HFFc6 (cell line): ENCODE measurements at places on chromosomes 16 and 17. TPM values are rescaled to one million over a fixed set of nuclear protein-coding genes. Genes with fewer than 3 reads are reported as not detected.
A peak's percentile ranks its signal among the peaks of the same experiment; 100 is the strongest.

DNA sequence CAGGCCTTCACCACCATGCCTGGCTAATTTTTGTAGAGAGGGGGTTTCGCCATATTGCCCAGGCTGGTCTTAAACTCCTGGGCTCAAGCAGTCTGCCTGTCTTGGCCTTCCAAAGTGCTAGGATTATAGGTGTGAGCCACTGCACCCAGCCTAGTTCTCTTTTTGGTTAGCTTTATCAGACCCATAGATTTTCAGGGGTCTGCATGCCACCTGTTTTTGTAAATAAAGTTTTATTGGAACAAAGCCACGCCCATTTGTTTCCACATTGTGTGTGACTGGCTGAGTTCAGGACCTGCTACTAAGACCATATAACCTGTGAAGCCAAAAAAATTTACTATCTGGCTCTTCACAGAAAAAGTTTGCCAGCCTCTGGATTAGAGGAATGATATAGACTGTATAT, 7.6 kb downstream of the PSMD11 start:
- DNase-seq, result no peak

- no peak for DNase-seq
These were observed 2.3 kb upstream of the KRT15 start for GRCh38 chr17:41520821-41521521.

DNA sequence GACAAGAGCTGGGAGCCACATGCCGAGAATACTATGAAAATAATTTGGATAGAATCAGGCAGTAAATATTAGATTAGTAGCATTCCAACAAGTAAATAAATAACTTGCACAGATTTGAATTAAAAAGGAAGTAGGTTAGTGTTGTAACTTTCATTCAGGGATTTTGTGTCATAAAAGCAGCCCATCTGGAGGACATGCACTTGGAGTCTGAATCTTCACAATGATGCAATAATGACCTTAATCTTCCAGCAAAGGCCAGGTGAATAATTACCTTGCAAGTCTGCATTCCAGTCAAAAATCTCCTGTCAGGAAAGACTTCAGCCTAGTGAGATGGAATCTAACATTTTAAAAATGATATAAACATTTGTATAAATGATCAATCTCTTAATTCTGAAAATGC, 518.1 kb downstream of the KCNJ2 start:
- no peak for DNase-seq

DNA sequence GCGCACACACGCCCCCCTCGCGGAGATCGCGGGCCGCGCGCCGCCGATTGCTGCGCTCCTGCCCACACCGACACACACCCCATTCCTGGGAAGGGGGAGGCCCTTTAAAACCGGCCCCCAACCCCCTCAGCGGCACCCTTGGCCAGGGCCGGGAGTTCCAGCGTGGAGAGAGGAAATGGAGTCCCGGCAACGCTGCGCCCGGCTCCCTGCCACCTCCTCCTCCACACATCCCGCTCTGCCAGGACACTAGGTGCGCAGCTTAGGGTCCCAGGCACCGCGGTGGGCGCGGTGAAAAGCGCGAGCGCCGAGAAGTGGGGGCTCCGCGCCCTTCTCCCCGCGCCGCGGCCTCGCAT, 397 bp downstream of the CDC42EP4 start:
- no peak for DNase-seq

DNA sequence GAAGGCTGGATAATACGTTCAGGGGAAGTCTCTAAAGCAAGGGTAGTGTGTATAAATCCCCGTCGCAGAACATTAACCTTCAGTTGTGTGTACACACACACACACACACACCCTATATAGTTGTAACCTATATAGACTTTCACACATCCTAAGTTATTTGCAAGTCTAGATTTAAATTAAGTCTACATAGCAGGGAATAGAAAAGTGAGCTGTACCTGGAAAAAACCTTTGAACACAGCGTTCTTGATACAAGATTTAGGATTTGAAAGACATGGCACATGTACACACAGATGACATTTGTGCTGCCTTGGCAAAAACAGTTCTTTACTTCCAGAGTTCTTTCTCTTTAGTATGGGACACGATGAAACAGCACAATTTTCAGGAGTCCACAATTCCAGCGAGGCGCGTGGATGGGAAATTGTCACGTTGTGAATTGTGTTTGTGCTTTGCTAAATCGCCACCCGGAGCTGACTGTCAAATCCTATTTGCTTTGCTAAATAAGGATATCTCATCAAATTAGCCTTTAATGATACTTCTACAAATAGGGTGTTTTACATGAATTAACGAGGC, 233.9 kb downstream of the MRTFB start:
- no peak for DNase-seq

DNA sequence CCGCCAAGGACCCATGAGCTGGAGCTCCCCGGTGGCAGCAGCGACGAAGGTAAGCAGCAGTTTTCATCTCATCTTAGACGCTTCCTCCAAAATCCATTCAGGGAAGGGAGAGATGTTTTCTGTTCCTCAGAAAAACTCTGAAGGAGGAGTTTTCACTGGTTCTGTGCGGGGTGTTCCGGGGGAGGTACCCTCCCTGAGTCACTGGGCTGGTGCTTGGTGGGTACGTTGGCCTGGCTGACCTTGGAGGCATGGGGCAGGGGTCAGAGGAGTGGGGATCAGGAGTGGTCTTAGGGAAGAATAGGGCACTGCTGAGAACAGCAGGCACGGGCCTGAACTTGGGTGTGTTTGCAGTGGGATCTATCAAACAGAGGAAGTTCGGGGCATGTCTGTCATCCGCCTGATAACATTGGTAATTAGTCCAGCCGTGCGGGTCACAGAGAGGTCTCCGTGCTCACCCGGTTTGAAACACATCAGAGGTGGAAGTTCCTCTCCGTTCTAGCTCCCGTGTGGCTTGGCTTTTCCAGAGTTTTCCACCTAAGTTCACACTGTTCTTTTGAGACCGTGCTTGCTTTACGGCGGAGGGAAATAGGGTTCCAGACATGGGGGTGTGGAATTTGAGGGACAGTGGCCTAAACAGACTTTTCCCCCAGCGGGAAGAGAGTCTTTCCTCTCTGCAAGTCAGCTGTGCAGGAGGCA, 59.6 kb upstream of the CIBAR2 start:
- no peak for DNase-seq

DNA sequence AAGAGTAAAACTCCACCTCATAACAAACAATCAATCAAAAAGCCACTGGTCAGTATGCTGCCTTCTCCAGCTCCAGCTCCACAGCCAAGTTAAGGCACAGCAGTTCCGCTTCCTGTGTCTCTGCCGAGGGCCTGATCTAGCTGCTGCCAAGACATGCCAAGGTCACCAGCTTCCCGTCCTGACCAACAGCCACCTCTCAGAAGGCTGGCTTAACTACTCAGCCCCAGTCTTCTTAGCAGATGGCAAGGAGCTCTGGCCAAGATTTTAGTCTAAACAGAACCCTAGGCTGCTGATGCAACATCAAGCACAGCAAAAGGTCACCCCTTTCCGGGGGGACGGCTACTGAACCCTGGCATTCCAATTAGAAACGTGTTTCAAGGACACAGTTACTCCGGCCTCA, 17.7 kb upstream of the MNT start:
- no peak for DNase-seq

DNA sequence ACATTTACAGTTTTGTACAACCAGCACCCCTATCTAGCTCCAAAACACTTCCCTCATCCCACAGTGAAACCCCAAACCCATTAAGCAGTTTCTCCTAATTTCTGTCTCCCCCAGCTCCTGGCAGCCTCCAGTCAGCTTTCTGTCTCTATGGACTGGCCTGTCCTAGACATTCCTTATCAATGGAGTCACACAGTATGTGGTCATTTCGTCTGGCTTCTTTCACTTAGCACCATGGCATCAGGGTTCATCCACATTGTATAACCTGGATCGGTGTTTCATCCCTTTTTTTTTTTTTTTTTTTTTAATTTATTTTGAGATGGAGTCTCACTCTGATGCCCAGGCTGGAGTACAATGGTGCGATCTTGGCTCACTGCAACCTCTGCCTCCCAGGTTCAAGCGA, 68.5 kb downstream of the ZDHHC7 start:
- DNase-seq, result peak; percentile 25

GRCh38 chr17:70552230-70552981, 383.1 kb downstream of the KCNJ2 start:
- peak; percentile 44 for DNase-seq

GRCh38 chr17:83012200-83012785, 67.1 kb upstream of the METRNL start:
- DNase-seq, result no peak

- DNase-seq, result no peak
These were observed 176.3 kb upstream of the ASIC2 start for GRCh38 chr17:33469421-33469820.

- no peak for DNase-seq
These were observed 23.3 kb upstream of the CPNE2 start for GRCh38 chr16:57069053-57069452.

- DNase-seq, result no peak
These were observed 11.0 kb upstream of the GPR139 start for GRCh38 chr16:20084624-20085226.

GRCh38 chr17:29652976-29653375, 30.3 kb upstream of the CORO6 start:
- DNase-seq, result no peak

DNA sequence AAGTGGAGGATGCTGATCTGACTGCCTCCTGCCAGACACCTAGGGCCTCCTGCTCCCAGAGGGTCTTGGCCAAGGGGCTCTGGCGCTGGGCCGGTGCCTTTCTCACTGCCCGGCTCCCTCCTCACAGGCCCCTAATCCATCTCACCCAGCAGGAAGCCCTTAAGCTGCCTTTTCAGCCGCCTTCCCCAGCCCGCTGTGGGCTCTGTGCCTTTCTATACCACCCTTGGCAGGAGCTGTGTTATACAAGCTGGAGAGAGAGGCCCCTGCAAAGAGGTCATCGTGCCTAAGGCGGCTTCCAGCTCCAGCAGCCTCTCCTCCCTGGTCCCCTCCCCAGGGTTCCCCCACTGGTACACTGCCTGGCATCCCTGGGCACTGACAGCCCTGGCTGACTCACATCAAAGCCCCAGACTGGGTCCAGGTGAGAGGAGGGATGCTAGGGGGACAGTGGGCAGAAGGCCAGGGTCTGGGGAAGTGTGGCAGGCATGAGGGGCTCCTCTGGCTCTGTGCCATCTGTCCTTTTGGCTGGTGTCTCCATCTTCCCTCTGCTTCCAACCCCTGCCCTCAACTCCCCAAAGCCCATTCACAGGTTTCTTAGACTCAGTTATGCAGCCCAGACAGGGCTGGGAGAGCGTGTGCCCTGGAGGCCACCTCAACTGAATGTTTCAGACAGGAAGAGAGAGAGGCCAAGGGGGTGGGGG, 15.3 kb upstream of the FZD2 start:
- DNase-seq, result no peak

GRCh38 chr16:74841904-74842303, 67.3 kb upstream of the FA2H start:
- DNase-seq, result no peak

- DNase-seq, result no peak
These were observed 204.2 kb downstream of the CYLD start for GRCh38 chr16:50946098-50946497.

DNA sequence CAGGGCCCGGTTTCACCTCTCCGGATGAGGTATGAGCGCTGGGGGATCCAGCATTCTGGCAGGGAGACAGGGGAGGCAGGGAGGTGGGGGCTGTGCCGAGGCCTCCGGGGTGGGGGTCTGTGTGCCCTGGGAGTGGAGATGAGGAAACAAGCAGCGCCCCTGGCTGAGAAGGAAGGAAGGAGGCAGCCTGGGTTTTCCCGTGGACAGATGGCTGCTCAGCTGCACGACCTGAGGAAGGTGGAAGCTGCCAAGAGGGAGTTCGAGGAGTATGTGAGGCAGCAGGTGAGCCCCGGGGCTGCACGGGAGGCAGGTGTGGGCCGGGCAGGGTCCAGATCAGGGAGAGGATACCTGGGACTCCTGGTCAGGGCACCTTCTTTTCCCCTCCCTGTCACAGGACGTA, 4.3 kb downstream of the RNF112 start:
- no peak for DNase-seq

GRCh38 chr17:50058296-50058953, 2.5 kb downstream of the ITGA3 start:
- DNase-seq, result no peak

DNA sequence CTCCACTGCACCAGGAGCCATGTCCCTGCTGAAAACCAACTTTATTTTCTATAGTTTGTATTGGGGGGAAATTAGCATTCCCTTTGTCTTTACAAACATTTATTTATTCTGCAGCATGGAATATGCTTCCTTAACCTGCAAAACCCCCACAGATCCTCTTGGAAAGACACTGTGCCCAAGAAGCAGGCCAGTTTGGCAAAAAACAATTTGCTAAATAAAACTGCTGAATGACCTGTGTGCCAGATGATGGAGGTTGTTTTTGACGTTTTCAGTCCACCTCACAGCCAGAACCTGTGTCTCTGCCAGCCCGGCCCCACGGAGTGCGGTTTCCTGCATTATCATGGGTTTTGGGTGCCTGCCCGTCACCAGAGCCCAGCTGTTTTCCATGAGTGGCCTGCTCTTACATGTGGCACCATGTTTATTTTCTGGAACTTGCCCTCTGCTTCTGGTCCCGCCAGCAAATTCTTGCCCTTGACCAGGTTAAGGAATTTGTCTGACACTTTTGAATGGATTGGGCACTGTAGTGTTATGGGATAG, 26.4 kb downstream of the ORC6 start:
- no peak for DNase-seq

DNA sequence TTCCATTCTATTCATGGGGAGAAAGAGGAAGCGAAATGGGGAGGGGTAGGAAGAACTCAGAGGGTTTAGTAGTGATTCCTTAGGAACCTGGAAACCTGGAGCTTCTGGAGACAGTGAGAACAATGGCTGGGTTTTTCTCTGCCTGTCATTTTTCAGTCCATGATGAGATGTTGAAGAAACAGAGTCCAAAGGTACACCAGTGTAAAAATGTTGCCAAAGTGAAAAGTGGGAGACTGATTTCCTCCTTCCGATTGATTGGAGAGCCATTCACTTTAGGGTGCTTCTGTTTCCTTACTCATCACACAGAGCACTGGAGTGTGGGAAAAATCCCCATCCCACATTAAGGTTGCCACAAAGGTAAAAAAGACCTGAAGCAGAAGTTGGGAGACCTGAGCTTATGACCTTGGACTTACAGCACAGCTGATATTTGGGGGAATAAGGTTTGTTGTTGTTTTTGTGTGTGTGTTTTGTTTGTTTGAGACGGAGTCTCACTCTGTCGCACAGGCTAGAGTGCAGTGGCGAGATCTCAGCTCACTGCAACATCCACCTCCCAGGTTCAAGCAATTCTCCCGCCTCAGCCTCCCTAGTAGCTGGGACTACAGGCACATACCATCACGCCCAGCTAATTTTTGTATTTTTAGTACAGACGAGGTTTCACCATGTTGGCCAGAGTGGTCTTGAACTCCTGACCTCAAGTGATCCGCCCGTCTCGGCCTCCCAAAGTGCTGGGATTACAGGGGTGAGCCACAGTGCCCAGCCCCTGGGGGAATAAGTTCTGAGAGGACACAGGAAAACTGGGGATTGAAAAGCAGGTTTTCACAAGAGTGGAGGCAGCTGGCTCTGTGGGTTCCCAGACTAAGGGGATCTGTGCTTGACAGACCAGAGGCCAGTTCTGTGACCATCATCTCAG, 1.4 kb upstream of the DHX8 start:
- no peak for DNase-seq

GRCh38 chr16:72285324-72285723, 113.4 kb upstream of the PMFBP1 start:
- no peak for DNase-seq

GRCh38 chr16:2470234-2470601, 879 bp upstream of the NTN3 start:
- DNase-seq, result no peak

DRC3 gene
- 0.37 and 1.4 TPM in 2 replicates for total RNA-seq

COG7 gene
- 17.8 to 19.7 TPM (median 18.7 TPM) in 3 replicates for total RNA-seq

KCNH6 gene
- not detected in 2 replicates for total RNA-seq

RNF135 gene
- total RNA-seq, result 9.6 and 11.5 TPM in 2 replicates

SLC5A2 gene
- total RNA-seq, result not detected in 3 replicates

SCRN2 gene
- 31.7 to 38.8 TPM (median 37.7 TPM) in 3 replicates for total RNA-seq

EIF3CL gene
- 32.3 to 52.2 TPM (median 50.3 TPM) in 3 replicates for total RNA-seq

HSPB9 gene
- total RNA-seq, result not detected in 3 replicates

USP36 gene
- 50.3 to 53.5 TPM (median 50.9 TPM) in 3 replicates for total RNA-seq

ANKRD40 gene
- 43.0 and 47.0 TPM in 2 replicates for total RNA-seq
